ENCODE measurements at places on chromosomes 2 and 18.
A peak's percentile ranks its signal among the peaks of the same experiment; 100 is the strongest.

DNA sequence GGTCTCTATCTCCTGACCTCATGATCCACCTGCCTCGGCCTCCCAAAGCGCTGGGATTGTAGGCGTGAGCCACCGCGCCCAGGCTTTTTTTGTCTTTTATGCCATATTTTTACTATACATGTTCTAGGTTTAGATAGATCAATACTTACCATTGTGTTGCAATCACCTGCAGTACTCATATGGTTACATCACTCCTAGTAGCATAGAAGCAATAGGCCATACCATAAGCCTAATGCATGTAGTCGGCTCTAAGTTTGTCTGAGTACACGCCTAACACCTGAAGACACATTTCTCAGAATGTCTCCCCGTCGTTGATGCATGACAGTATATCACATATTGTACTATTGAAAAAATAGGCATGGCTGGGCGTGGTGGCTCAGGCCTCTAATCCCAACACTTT, 27.1 kb upstream of the TGIF1 start:
- DNase-seq = no peak

- no peak for DNase-seq
These were observed 16.8 kb upstream of the TMEM131 start for GRCh38 chr2:98012561-98012991.

DNA sequence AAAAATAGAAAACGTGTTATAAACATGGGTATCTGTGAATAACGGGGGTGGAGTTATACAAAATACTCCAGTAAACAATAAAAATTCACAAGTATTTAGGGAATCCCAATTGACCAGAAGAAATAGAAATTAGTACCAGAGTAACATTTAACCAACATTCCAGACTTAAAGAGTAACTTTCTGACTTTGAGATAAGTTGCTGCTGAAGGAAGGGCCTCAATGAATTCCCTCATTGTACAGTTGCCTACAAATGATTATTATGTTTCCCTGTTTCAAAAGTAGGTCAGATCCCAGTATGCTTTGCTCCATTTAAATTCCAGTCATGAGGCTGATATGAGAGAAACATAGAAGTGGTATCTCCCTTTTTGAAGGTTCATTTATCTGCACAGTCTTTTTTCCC, 88.3 kb upstream of the KCNH7 start:
- no peak for DNase-seq

DNA sequence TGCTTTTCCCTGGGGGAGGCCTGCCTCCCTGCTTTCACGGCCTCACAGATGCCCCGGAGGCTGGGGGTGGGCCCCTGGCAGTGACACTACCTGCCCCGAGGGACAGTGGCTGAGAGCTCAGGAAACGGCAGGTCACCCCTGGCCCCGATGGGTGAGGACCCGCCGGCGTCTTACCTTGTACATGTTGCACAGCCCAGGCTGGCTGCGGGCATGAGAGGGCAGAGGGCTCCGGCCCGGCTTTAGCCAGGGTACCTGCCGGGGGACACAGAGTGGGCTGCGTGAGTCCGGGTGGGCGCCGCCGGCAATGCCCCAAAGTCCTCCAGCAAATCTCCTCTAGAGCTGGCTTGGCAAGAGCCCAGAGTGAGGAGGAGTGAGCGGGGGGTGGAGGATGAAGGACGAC, 122.9 kb downstream of the MBP start:
- no peak for DNase-seq

DNA sequence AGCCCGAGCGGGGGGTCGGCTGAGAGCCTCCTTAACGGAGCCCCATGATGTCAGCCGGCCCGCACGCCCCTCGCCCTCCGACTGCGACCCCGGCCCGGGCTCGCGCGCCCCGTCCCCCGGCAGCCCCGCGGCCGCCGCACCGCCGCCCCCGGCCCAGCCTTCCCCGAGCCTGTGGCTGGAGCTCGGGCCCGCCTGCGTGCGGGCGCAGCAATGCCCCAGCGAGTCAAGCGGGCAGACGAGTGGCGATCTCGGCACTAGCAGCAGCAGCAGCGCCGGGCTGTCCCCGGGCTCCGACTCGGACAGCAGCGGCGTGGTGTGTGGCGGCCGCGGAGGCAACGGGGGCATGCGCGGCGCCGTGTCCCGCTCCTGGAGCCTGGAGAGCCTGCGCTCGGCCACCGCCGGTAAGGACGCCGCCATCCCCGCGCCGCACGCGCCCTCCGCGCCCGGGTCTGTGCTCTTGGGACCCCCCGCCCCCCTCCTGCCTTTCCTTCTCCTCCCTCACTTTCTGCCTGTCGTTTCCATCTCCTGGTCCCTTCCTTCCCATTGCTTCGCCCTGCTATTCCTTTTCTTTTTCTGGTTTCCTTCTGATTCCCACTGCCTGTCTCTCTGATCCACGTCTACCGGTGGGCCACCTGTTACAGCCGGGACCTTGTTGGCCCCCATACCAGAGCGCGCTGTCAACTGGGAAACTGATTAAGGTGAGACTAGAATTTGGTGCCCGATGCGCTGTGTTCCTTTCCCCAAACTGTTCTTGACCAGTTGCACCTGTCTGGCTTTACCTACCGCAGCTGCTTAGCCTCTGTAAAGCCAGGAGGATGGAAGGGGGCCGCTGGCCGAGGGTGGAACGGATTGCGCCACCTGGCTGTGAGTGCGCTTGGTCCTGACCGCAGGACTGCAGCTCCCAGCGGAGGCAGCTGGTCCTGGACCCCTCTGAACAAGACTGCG, 127.4 kb downstream of the ARHGEF4 start:
- no peak for DNase-seq

DNA sequence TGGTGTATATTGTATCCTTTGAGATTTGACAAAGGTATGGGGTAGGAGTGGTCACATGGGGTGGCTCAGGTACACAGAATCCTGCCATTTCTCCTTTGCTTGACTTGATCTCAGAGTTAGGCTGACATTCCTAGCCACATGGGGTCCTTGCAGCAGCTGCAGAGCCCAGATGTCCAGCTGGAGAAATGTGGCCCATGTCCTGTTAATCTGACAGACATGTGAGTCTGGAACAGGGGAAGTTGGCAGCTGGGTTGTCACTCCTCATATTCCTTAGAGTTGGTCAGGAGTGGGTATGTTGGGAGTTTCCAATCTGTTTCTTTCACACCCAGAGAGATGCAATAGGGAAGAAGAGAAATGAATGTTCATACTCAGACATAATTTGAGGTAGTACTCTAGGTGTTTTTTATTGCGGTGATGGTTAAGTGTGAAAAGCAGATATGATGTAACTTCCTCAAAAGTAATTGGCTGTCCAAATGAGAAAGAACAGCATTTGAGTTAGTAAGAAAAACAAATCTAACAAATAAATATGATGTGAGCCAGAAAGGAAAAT, 402.6 kb upstream of the MEIS1 start:
- no peak for DNase-seq

DNA sequence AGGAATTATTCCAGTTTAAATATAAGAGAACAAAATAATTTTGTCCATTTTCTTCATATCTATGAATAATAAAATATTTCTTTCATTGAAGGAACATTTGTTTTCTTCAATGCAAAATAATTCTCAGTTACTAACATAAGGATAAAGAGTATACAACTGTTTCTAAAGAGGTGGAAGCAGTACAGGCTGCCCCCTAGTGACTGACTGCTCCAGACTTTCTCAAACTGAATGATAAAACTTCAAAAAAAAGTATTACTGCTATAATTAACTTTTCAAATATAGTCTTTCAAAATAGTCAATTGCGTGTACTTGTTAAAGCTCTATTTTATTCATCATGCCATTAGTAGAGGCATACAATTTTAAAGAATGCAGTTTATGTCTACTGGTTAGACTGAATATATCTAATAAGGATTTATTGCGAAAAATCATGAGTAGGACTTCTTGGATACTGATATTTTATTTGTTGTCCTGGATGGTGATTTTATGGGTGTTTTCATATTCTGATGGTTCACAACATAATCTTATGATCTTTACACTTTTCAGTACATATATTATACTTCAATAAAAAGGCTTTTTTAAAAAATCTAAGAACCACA, 100.1 kb downstream of the WDPCP start:
- DNase-seq = no peak

- DNase-seq = no peak
These were observed 152.5 kb downstream of the DTNA start for GRCh38 chr18:34862561-34862960.

GRCh38 chr2:238099714-238100048, 459 bp upstream of the ESPNL start:
- DNase-seq = no peak

DNA sequence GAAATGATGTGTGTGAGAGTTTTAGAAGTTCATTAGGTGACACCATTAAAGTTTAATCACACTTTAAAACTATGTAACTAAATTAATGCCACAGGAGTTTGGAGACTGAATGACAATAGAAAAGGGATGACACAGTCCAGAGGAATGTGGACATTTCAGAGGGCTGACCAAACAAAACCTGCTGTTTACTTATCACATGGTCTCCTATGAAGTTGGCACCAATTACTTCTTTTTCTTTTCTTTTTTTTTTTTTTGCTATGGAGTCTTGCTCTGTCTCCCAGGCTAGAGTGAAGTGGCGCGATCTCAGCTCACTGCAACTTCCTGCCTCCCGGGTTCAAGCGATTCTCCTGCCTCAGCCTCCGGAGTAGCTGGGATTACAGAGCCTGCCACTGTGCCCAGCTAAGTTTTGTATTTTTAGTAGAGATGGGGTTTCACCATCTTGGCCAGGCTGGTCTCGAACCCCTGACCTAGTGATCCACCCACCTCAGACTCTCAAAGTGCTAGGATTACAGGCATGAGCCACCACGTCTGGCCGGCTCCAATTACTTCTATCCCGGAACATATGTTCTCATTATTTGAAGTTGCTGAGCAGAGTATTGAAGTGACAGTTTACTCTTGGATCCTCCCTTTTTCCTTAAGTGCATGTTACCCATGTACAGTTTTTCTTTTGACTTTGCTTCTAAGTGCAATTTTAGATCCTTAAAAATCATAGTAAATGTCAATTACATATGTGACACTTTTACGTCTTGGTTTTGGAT, 4.3 kb downstream of the AGPS start:
- DNase-seq = no peak

- DNase-seq = no peak
These were observed 5.0 kb downstream of the C1D start for GRCh38 chr2:68057658-68058396.

GRCh38 chr2:177796011-177796410, 276.6 kb downstream of the PDE11A start:
- DNase-seq = no peak

DNA sequence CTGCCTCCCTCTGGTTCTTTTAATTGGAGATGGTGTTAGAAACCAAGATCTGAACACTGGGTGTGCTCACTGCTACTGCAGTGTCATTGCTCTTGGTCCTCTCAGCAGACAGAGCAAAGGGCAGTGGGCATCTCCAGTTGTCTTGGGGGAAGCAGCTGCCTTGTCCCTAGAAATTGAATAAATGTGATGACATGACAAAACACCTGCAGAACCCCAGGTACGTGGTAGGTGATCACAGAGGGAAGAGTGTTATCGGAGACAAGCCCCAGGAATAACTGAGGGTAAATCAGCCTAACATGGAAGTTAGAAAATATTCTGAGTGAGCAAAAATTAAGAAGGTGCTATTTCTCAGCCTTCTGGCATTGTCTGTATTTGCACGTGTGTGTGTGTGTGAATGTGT, 311.9 kb upstream of the HDAC4 start:
- no peak for DNase-seq

GRCh38 chr2:20491739-20492531, 45.1 kb downstream of the RHOB start:
- no peak for DNase-seq

- no peak for DNase-seq
These were observed 227.2 kb upstream of the CRIM1 start for GRCh38 chr2:36128359-36128758.

DNA sequence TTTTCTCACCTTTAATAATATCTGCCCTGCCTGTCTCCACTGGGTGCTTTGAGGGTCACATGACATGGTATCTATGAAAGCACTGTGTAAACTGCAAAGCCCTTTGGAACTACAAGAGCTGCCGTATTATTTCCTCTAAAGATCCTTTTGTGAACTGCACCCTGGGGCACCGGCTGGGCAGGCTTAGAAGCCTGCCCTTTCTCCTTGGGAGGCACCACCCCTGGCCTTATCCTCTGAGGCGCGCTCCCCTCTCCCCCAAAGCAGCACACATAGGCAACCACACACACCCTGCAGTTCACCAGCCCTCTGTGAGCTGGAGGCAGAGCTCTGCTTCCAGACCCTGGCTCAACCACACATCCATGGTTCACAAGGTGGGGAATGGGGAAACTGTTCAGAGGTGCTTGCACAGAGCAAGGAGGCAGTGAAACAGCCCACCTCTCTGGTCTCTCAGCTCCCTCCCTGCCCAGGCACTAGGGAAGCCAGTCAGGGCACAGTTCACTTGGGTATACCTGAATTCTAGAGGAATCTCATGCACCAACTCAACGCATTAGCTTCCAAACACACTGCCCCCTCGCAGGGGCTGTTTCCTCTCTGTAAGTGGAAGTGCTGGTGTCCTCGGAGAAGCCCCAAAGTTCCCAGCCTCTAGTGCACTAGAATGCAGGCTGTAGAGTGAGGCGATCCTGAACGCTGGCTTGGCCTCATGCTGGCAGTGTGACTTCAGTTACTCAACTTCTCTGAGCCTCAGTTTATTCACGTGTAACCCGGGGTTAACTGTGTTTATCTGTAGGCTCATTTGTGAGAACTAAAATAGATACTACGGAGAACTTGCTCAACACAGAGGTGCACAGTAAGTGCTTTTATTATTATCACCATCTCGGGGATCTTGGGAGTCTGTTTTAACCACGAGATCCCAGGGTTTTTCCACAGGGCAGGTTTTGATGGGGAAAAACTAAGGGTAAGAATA, 11.0 kb downstream of the SIGLEC15 start:
- no peak for DNase-seq

- DNase-seq = no peak
These were observed 206.5 kb downstream of the GBX2 start for GRCh38 chr2:235961711-235962110.

GRCh38 chr2:134021830-134022524, 231.9 kb upstream of the MGAT5 start:
- no peak for DNase-seq

DNA sequence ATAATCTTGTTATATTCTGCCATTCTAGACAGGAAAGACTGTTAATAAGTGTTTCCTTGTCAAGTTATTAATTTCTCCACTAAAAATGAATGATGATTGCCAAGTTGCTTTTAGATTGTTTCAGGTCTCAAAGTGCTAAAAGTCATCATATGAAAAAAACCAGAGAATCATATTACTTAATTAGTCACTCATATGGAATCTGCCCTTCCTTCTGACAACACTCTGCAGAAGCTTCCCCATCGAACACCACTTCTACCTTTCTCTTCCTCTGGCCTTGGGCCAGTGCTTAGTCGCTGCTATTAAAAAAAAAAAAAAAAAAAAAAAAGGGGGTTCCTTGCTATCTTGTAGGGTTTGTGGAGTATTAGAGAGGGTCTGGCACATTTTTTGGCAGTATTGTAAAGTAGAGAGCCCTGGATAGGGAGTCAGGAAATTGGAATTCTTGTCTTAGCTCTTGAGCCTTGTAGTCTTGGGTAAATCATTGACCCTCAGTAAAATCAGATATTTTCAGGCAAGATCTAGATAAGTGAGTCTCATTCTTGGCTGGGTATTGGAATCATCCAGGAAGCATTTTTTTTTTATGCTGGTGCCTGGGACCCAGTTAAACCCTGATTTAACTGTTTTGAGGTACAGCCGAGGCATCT, 141.7 kb upstream of the CCDC68 start:
- DNase-seq = no peak

- peak; percentile 79 for DNase-seq
These were observed at the start of gene GPR35 for GRCh38 chr2:240624950-240625621. GPR35 (plus strand) TSS chr2:240625480; CDS start chr2:240629953, 4,473 bp downstream.

Data from T-helper 9 cell (primary cell).